ENCODE measurements at places on chromosomes 5 and 9.

DNA sequence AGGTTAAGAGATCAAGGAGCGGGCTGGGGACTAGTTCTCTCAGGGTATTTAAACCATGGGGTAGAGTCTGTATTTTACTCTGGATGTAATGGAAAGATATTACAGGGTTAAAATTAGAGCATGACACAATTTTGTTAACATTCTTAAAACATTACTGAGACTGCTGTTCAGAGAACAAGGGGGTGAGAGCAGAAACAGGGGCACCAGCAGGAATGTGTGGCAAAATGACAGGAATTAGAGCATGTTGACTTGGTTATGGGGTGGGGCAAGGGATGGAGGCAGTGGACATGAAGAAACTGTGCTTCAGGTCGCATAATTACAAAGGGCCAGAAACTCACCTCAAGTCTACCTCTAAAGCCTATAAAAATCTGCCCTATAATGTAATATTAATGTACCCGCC lies 75.0 kb downstream of the TMEM232 start:
- DNase-seq = no peak

- no peak for DNase-seq
Measured at GRCh38 chr5:138975098-138975847, 100.1 kb upstream of the LRRTM2 start.

DNA sequence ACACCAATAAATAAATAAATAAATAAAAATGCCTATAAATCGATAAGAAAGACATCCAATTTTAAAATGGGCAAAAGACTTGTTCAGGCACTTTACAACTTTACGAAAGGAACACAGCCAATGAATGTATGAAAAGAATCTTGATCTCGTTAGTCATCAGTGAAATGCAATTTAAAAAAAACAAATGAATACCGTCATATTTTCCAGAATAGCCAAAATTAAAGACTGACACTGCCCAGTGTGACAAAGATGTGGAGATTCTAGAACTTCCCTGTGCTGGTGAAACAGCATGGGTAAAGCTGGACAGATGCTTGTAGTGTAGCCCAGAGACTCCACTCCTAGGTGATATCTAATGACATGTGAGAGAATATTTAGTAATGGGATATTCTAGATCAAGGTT lies 127.1 kb downstream of the GOLPH3 start:
- DNase-seq = no peak

DNA sequence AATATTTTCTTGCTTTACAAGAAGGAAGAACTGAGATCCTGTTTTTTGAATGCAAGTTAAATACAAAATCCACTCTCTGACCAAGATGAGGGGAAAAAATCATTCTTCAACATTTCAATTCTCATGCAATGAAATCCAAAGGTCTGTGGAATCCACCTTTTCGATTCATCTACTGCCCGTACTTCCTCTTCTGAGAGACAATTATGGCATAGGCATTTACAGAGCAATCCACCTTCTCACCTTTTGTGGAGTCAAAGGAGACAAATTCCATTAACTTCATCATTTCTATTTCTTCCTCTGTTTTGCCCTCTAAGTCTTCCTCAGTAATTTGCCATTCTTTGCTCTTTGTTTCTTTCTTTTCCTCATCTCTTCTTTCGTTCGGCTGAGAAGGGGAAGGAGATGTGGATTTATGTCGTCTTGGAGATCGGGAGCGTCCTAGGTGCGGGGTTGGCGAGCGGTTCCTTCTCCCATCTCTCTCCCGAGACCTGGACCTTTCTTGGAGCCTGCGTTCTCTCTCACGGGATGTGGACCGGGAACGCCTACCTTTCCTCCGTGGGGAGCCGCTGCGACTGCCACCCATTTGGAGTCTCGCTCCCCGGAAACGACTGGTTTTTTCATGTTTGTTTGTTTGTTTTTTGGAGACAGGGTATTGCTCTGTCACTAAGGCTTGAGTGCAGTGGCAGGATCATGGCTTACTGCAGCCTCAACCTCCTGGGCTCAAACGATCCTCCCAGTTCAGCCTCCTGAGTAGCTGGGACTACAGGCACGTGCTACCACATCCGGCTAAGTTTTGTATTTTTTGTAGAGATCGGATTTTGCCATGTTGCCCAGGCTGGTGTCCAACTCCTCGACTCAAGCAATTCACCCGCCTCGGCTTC lies 24.3 kb upstream of the AFF4 start:
- DNase-seq = no peak

- no peak for DNase-seq
Measured at GRCh38 chr5:139678751-139679750, 30.9 kb downstream of the CXXC5 start.

- DNase-seq = no peak
Measured at GRCh38 chr9:98995059-98995671, 51.5 kb downstream of the COL15A1 start.

DNA sequence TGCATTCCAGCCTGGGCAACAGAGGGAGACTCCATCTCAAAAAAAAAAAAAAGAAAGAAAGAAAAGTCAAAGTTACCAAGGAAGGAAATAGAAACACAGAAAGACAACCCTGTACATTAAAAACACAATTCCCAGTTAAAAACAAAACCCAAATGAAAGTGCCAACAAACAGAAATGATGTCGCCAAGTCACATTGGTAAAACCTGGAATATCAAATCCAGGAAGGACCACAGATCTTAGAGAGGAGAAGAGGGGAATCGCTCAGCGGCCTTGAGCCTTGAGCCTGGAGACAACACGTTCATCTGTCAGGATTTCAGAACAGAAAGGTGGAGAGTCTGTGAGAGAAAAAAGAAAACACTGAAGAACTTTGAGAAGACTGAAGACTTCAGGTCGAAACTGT lies 1.2 kb upstream of the ZDHHC11 start:
- DNase-seq = no peak

GRCh38 chr9:113921396-113921925 lies 45.4 kb downstream of the ZNF618 start:
- no peak for DNase-seq

- no peak for DNase-seq
Measured at GRCh38 chr5:119031011-119031886, 39.6 kb upstream of the DMXL1 start.

DNA sequence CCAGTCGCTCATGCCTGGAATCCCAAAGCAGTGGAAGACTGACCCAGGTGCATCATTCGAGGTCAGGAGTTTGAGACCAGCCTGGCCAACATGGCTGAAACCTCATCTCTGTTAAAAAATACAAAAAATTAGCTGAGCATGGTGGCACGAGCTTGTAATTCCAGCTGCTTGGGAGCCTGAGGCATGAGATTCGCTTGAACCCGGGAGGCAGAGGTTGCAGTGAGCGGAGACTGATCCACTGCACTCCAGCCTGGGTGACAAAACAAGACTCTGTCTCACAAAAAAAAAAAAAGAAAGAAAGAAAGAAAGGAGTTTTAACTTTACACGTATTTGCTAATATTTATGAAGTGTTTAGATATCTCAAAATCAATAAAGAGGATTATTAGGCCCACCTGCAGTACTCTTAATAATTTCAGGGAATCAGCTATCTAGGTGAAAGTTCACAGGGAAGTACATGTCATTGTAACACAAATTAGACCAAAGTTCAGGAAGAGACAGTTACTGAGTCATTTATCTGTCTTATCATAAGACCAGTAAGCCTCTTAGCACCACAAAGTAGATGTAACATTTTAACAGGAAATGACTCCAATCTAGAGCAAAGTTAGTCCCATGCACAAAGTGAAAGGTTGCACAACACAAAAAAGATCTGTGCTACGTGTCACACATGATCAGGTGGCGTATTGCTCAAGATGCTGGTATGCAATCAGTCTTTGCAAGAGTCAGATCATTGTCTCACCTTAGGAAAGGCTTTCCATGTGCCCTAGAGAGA lies 34.1 kb upstream of the PLIN2 start:
- peak; percentile 96 for DNase-seq

GRCh38 chr9:122222791-122223190 lies 6.0 kb downstream of the LHX6 start:
- no peak for DNase-seq

DNA sequence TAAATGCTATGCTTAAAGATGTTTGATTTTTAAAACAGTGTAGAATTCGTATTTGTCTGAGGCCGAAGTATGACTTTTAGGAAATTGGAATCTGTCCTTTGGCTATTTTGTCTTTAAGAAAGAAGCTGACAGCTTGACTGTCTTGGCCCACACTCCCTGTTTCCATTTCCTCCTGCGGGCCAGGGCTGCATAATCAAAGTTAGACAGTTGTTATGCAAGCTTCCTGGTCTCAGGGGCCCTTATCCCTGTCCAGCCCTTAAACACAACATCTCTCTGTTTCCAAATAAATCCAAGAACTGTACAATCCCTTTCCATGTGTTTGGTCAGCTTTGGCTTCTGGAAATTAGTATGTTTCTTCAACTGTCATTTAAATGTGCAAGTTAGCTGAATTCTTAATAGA lies 54.6 kb upstream of the ECM2 start:
- DNase-seq = no peak

DNA sequence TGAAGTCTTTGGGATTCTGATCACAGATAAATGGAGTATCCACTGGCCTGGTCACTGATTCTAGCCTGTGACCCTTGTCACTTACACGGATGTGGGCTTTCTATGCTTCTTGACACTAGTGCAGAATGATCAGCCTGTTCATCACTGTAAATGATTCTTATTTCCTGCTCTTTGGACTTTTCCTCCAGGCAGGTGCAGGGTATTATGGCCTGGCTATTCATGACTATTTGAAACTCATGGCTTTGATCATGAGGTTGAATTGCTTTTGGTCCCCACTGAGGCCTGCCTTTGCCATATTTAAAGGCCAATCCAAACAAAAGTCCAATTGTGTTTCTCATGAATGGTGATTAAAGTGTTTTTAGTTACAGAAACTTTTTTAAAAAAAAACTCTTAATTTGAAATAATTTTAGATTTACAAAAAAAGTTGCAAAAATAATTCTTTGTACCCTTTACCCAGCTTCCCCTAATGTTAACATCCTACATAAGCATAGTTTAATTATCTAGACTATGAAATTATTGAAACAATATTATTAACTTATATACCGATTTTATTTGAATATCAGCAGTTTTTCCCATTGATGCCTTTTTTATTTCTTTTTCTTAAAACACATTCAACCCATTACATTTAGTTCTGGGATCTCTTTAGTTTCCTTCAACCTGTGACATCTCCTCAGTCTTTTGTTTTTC lies 68.1 kb downstream of the GALNT10 start:
- no peak for DNase-seq

DNA sequence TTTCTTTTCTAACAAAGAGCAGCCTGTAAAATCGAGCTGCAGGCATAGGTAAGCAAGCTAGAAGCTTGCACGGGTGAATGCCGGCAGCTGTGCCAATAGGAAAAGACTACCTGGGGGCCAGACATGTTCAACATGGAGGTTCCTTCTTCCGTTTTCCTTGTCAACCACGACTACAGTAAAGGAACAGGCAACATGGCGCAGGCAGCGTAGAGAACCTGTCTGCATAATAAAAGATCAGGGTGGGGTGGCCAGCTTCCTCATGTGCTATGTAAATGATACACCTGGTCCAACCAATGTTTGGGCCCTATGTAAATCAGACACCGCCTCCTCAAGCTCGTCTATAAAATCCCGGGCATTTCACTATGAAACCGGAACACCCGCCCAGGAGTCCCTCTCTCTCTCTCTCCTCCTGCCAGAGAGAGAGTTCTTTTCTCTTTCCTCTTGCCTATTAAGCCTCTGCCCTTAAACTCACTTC lies 103.8 kb upstream of the LIFR start:
- DNase-seq = no peak

GRCh38 chr5:54173251-54173650 lies 137.1 kb downstream of the ARL15 start:
- no peak for DNase-seq

DNA sequence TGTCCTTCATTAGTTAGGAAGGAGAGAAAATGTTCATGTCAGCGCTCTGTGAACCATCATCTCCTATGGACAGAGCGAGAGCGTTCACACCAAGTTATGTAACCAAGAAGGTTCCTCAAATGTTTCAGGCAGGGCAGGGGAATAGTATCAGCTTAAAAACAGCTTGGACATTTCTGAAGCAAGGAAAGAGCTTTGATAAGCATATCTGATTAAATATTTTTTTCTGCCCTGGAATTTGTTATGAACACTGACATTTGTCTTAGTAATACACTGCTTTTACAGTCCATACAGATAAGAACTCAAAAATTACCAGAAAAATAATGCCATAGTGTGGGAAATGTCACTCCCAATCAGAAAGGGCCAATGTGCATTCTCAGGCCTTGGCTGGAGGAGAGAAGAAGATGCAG lies 66.3 kb upstream of the LIFR start:
- no peak for DNase-seq

DNA sequence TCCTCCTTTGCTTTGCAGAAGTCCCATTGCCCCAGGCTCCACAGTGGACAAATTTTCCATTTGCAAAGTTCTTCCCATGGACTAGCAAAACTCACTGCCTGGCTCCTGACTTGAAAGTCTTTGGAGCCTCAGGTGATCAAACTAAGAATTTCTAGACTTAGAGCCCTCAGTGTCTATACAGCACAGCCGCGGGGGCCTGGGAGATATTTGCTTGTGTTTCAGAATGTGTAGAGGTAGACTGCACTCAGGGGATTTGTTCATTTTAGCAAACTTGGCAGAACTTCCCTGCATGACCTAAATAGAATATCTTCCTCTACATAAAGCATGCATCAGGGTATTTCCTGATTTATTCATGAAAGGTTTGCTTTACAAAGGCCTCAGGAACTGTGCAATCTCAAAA lies 384.2 kb upstream of the ZNF462 start:
- DNase-seq = no peak

GRCh38 chr5:125890511-125890931 lies 532.7 kb upstream of the GRAMD2B start:
- no peak for DNase-seq

DNA sequence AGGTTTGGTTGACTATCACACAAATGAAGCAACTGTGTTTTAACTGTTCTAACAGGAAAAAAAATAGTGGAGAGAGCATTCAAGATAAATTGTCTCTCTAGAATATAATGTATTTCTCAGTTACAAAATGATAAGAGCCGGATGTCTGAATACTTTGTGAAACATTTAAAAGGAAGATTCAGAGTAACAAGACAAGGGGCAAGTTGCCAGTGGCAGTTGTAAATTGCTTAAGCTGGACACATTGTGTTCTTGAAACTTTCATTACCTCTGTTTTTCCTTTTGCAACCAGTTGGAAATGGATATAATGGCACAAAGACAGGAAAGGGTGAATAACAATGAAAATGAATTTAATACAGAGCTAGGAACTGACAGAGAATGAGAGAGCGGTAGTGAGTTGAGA lies 15.2 kb upstream of the TBCA start:
- no peak for DNase-seq

DNA sequence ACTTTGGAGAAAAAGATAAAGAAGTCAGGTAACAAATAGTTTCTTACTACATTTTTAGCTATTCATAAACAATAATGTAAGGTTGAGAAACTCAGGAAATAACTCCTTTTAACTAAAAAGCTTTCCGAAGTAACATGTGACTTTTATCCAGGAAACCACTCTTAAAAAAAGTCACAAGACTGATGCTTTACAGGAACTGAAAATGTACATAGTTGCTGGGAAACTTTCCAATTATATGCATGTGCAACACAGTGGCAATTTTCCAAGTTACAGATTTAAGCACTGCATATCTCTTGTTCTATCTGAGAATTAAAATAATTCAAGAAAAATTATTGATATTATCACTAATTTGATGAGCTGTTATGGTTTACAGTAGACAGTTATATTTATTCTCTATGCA lies 105.2 kb downstream of the CDH10 start:
- DNase-seq = no peak

GRCh38 chr5:8905021-8905420 lies 640.9 kb downstream of the SEMA5A start:
- DNase-seq = no peak

GRCh38 chr9:98083566-98084183 lies 27.1 kb downstream of the NANS start:
- no peak for DNase-seq

- DNase-seq = no peak
Measured at GRCh38 chr5:117942861-117943519, 1045.4 kb downstream of the DTWD2 start.
